ENCODE measurements at places on chromosomes 12 and 14.

GRCh38 chr12:11716794-11717518 lies 67.5 kb downstream of the ETV6 start:
- DNase-seq = no peak

DNA sequence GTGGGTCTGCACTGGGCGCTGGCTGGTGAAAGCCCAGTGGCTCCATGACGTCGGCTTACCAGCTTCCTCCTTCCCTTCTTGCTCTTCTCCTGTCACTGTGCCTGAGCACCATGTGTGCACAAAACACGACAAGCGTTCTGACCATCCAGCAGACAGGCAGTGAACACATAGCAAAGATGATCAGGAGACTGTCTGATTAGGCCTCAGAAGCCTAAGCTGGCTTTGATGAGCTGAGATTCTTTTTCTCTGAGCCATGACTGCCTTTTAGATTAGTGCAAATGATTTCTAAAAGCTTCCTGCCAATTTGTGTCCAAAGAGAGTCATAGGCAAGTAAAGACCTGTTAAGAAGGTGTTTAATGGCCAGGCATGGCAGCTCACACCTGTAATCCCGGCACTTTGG lies 83.1 kb downstream of the AACS start:
- DNase-seq = no peak

GRCh38 chr14:75448209-75448608 lies 20.4 kb downstream of the JDP2 start:
- no peak for DNase-seq

GRCh38 chr12:39824505-39825212 lies 205.1 kb upstream of the ABCD2 start:
- no peak for DNase-seq

GRCh38 chr14:35366056-35366451 lies 38.5 kb downstream of the NFKBIA start:
- peak; percentile 79 for DNase-seq

GRCh38 chr14:40523123-40523522 lies 1083.6 kb upstream of the LRFN5 start:
- no peak for DNase-seq

DNA sequence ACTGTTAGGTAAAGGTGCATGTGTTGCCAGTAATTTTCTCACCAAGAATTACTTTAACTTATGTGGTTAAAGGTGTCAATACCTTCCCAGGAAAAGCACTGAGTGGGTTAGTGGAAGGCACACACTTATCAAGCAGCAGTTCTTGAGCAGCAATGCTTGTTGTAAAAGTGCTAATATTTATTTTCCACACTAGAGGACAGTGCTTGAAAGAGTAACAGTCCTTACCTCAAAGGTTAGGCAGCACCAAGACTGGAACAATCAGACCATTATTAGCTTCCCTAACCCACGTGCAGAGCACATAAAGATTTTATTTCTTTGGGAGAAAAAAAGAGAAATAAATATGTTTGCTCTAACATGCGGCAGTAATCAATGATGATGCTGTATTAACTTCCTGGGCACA lies 48.8 kb upstream of the KRR1 start:
- no peak for DNase-seq

DNA sequence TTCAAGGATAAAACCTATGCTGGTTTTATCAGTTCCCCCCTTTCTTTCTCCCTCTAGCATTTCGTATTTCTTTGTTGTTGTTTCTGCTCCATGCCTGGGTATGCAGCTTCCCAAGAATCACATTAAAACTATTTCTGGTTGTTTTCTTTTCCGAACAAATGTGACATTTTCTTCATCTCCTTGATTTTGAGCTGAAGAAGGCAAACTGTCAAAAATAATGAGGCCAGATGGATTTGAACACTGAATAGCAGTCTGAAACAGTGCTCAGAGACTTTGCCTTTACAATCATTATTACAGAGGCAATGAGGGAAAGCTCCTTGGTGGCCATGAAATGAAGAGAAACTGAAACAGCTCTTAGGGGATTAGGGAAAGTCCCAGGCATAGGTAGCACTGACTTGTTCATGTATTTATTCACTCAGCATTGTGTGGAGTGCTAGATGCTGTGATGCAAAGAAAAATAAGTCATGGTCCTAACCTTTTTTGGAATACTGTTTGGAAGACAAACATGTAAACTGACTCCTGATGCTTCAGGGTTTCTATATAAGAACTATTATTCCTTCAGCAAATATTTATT lies 319.5 kb downstream of the FUT8 start:
- DNase-seq = no peak

DNA sequence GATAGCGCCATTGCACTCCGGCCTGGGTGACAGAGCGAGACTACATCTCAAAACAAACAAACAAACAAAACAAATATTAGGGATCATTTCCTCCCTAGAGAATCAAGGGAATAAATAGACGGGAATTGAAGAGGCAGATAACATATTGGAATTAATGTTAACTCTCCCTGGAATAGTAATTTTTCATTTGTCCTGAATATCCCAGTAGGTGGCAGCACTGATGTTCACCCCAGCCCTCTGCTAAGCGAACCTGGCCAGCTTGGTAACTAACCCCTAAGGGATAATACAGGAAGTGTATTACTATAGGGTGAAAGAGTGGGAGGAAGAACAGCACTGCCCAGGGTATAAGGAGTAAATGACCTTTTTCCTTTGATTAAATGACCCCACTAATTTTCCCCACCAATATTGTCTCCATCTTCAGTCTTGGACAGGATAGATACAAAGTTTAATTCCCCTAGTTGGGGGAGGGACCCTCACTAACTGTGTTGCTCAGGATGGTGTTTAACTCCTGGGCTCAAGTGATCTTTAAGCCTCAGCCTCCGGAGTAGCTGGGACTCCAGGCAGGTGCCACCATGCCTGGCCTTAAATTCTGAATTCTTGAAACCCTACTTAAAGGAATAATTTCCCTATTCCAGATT lies 40.5 kb downstream of the SLC2A14 start:
- DNase-seq = peak; percentile 36

DNA sequence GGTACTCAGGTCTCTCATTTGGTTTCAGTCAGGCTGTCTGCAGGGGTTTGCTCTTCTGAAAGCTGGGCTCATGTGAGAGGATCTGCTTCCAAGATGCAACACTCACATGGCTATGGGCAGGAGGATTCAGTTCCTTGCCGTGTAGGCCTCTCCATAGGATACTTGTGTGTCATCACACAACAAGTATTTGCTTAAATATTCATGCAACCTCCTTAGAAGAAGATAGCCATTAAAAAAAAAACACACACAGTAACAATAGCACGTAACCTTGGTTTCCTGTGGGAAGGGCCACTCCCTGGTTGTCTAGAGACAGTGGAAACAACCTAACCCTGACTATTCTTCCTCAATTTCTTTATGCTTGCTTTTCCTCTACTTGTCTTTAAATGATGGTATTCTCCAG lies 31.8 kb upstream of the CLEC4E start:
- DNase-seq = peak; percentile 21

GRCh38 chr12:32166510-32166909 lies 59.9 kb downstream of the BICD1 start:
- no peak for DNase-seq

DNA sequence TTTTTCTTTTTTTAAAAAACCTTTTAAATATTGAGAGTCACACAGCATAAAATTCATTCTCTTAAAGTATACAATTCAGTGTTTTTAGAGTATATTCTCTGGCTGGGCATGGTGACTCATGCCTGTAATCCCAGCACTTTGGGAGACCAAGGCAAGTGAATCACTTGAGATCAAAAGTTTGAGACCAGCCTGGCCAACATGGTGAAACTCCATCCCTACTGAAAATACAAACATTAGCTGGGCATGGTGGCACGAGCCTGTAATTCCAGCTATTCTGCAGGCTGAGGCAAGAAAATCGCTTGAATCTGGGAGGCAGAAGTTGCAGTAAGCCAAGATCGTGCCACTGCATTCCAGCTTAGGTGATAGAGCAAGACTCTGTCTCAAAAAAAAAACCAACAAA lies 68.4 kb upstream of the BCAT1 start:
- DNase-seq = no peak

- no peak for DNase-seq
Measured at GRCh38 chr14:64885559-64885958, 5.9 kb upstream of the SPTB start.

- no peak for DNase-seq
Measured at GRCh38 chr12:95248604-95249360, 31.2 kb downstream of the VEZT start.

DNA sequence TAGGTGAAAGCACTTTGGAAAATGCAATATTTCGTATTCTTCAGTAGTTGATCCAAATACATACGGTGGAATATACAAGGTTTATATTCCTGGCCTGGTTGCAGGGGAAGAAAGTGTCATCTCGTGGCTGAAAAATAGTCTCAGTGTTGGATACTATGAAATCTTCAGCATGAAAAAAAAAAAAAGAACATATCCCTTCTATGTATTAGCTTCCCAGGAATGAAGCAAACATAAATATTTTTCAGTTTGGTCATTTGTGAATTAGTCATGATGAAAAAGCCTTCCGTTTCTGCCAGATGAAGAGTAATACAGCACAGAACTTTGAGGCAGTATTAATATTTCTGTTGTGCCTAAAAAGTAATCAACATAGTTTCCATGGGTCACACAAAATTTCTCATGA lies 36.7 kb downstream of the FLRT2 start:
- DNase-seq = no peak

- no peak for DNase-seq
Measured at GRCh38 chr14:64944041-64944440, 1.5 kb upstream of the GPX2 start.

- no peak for DNase-seq
Measured at GRCh38 chr12:69821456-69822159, 3.4 kb upstream of the MYRFL start.

GRCh38 chr14:60301685-60302084 lies 52.7 kb downstream of the PPM1A start:
- DNase-seq = no peak

GRCh38 chr12:41409628-41410027 lies 221.5 kb downstream of the PDZRN4 start:
- DNase-seq = no peak

- peak; percentile 33 for DNase-seq
Measured at GRCh38 chr12:65602610-65603295, 221.5 kb upstream of the HMGA2 start.

DNA sequence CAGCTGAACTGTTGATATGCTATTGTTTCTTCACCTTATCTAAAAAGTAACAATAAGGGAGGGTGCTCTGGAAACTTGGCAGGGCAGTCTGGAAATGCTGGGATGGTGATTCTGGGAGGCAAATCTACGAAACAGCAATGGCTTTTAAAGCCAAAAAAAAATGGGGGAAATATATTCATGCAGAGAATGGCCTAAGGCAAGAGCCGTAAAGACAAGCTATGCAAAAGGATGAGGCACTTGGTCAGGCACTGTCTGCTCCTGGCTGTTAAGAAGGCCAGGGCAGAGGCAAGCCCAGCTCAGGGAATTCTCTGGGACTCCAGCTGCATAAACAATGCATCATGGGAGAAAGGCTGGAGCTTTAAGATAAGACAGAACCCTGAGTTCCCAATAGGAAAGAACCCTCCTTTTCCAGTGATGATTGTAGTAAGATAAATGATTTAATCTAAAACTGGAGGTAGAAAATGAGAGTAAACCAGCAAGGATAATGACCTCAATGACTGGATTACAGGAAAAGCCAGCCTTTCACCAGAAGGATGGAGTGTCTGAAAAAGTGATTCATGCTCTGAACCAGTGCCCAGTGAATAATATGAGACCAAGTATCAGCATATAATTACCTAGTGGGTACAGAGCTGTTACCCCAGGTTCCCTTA lies 46.0 kb downstream of the ITPR2 start:
- DNase-seq = no peak

DNA sequence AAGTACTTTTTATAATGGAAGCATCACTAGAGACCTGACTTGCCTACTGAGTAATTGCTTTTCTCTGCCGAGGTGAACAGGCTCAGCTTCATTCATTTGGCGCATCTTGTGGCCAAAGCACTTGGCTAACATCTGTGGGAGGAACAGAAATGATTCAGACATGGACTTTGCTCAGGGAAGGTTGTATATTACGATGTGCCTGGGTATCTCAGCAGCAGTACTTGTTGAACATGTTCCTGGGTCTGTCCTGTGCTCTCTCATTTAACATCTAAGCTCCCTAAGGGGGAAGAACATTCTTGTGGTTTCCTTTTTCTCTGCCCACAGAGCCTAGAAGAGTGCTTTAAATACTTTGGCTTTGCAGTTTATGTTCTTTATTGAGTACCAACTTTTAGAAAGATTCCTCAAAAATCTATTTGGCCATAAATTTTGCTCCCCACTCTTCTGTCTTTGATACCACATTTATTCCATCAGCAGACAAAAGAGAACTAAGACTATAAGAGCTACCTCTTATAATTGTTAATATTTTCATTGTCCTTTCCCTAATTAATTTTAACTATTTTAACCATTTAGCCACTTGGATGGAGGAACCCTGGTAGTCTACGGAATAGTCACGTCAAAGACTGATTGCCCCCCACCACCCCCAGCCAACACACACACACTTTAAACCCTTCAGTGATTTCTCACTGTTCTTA lies 101.2 kb upstream of the EGLN3 start:
- no peak for DNase-seq

DNA sequence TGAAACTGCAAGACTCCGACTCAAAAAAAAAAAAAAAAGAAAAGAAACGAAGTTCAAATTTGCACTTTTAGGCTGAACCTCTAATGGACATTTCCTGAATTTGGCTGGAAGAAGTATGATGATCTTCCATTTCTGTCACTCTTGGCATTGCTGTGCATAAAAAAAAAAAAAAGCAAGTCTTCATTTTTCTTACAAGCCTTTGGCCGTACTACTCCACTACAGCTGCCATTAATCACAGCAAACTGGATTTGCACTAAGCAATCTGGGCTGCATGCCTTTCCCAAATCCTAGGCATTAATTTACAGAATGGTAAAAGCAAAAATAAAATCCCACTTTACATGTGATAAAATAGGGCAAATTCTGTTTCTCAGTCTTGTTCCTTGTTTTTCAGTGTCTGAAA lies 7.1 kb downstream of the CSRP2 start:
- DNase-seq = no peak

GRCh38 chr12:3540387-3540990 lies 49.5 kb downstream of the PRMT8 start:
- no peak for DNase-seq

DNA sequence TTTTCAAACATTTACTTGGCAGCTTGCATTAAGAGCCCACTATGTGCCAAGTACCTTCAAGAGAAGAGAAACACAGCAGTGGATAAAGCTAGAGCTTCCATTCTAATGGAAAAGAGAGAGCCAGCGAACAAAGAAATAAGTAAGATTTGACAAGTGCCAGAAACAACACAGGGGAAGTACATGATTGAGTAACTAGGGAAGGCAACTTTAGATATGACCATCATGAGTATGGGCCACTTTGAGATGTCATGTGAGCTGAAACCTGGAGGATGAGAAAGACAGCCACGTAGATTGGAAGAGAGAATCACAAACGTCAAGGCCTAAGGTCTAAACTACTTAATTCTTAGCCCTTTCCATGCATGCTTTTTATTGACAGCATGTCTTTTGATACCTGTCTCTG lies 121.4 kb downstream of the ITPR2 start:
- no peak for DNase-seq

DNA sequence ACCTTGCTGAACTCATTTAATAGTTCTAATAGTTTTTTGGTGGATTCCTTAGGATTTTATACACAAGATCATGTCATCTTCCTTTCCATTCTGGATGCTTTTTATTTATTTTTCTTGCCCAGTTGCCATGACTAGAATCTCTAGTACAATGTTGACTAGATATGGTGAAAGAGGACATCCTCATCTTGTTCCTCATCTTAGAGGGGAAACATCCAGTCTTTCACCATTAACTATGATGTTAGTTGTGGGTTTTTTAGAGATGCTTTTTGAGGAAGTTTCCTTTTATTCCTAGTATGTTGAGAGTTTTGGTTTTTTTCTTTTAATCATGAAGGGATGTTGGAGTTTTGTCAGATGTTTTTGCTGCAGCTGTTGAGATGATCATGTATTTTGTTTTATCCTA lies 8.7 kb downstream of the ANKRD13A start:
- no peak for DNase-seq

GRCh38 chr12:28776220-28776619 lies 372.9 kb upstream of the FAR2 start:
- DNase-seq = no peak
